ENCODE measurements at places on chromosomes 3 and 15. TPM values are rescaled to one million over a fixed set of nuclear protein-coding genes. Genes with fewer than 3 reads are reported as not detected.

Gene STX19
- total RNA-seq = not detected

Gene C3orf49
- total RNA-seq = not detected

Gene CADM2
- total RNA-seq = not detected

Gene NR1D2
- 37.2 TPM for total RNA-seq

Gene SNTN
- total RNA-seq = not detected

Gene SENP7
- total RNA-seq = 15.9 TPM

Gene TMEM115
- total RNA-seq = 40.6 TPM

Gene ITIH1
- not detected for total RNA-seq

Gene PPARG
- 1.3 TPM for total RNA-seq

Gene ZNF106
- total RNA-seq = 62.4 TPM

Gene DET1
- total RNA-seq = 5.5 TPM

Gene MOBP
- total RNA-seq = not detected

Gene GRK7
- total RNA-seq = not detected

Gene RBMS3
- total RNA-seq = 31.7 TPM

Gene SKOR1
- not detected for total RNA-seq

Gene HES1
- 44.1 TPM for total RNA-seq

Gene TTC23
- 31.9 TPM for total RNA-seq

Gene DUOXA2
- not detected for total RNA-seq

Gene XCR1
- not detected for total RNA-seq

Gene PPP4R2
- 51.9 TPM for total RNA-seq

Gene SCAPER
- 4.6 TPM for total RNA-seq

Gene SLC35G2
- 39.4 TPM for total RNA-seq

Gene AMT
- 0.85 TPM for total RNA-seq

Gene PLA2G4D
- total RNA-seq = not detected

Gene HGD
- not detected for total RNA-seq

Gene NLGN1
- total RNA-seq = 3.2 TPM

Gene C3orf22
- total RNA-seq = not detected

Gene FEZF2
- not detected for total RNA-seq

Gene FANCD2OS
- not detected for total RNA-seq

Gene PLSCR2
- total RNA-seq = not detected

Gene KPNA4
- total RNA-seq = 24.3 TPM

Gene NANOGP8
- not detected for total RNA-seq

Gene CD96
- total RNA-seq = 0.13 TPM

Gene RGMA
- total RNA-seq = 3.6 TPM

Gene GOLGA8K
- not detected for total RNA-seq

Gene CTNNB1
- total RNA-seq = 501 TPM

Gene MKRN3
- total RNA-seq = 0.38 TPM

Gene ZNF774
- total RNA-seq = 0.66 TPM

Gene ETV5
- 26.5 TPM for total RNA-seq

Gene TMC3
- total RNA-seq = not detected

Gene LRRIQ4
- total RNA-seq = not detected

Gene ROBO2
- total RNA-seq = not detected

Gene TMEM158
- total RNA-seq = 11.4 TPM

Gene WDR93
- 0.05 TPM for total RNA-seq

Gene NUSAP1
- total RNA-seq = 175 TPM

Gene OR5K2
- total RNA-seq = not detected

Gene SLC28A1
- not detected for total RNA-seq

All from SJSA1 (cell line).